Activated T-cell treated with anti-CD3 and anti-CD28 coated beads for 48 hours (primary cell): ENCODE measurements at places on chromosomes 3 and 15.

DNA sequence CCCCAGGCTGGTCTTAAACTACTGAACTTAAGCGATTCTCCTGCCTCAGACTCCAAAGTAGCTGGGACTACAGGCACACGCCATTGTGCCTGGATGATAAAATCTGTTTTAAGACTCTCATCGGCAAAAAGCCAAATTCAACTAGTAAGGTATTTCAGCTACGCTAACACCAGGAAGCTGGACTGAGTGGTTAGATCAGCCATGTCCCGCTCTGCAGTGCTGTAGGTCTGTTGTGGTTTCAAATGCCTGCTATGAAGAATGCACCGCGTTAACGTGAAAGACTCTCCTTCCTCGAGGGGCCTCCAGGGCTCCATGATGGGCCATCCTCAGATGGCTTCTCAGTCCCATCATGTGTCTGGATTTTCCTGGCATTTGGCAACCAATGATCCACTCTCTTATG lies 70.2 kb downstream of the PCOLCE2 start:
- no peak for DNase-seq

DNA sequence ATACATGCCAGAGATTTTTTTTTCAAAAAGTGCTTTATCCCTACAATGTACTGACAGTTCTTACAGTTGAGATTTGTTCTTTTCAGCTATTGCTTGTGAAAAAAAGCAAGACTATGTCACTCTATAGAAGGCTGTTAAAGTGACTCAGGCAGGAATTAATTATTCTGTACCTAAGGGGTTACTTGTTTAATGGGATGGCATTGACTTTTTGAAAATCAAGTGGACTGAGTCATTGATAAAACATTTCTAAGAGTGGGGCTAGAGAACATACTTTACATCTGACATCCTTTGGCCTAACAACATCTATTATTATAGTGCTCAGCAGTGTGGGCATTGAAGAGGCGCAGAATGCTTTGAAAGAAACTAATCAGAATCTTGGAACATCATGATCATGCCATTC lies 34.3 kb downstream of the INTS14 start:
- no peak for DNase-seq

- no peak for DNase-seq
These were observed 117.2 kb upstream of the FAM174B start for GRCh38 chr15:92772626-92773244.

DNA sequence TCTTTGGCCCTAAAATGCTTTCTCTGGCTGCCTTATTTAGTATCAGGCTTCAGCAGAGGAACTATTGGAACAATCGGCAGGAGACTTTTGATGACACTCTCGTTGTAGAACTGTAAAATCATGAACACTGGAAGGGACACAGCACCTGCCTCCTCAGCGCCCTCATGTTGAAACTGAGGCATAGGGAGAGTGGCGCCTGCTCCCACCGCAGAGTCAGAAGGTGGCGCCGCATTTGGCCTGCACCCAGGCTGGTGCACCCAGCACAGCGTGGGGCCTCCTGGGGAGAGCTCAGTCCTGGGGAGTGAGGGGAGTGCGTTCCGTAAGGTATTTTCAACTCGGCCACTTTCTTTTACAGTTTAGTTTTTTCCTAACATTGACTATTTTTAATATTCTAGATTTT lies 78.2 kb upstream of the BLM start:
- DNase-seq = no peak

DNA sequence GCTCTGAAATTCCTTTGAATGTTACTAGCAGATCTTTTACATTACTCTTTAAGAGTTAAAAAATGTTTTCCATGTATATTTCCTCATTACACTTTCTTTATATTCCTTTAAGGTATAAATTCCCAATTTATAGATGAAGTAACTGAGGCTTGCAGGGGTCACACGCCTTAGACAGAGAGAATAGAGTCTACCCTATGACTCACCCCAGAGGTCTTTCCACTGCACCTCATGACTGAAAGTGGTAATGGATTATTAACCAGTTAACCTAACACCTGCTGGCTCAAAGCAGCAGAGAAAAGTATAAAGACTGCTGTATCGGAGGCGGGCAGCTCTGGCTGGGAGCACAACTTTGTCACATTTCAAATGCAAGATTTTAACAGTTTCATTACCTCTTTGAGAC lies 37.7 kb downstream of the LDHAL6B start:
- no peak for DNase-seq

DNA sequence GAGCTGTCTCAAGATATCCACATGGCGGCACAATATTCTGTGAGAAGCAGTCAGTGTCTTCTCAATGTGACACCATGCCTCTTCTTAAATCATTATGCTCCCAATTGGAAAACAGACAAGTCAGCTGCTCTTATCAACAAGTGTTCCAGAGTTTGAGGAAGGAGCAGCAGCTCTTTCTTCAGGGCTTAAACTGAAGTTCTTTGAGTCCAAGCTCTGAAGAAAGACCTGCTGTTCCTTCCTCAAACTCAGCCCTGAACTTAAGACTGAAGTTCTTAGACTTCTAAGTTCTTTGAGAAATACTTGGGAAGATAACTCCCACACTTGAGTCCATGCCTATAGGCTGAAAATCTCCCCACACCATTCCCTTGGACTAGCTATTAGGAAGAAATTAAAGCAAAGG lies 43.4 kb downstream of the NPTN start:
- no peak for DNase-seq

- no peak for DNase-seq
These were observed 48.1 kb upstream of the SEMA6D start for GRCh38 chr15:47669221-47669620.

DNA sequence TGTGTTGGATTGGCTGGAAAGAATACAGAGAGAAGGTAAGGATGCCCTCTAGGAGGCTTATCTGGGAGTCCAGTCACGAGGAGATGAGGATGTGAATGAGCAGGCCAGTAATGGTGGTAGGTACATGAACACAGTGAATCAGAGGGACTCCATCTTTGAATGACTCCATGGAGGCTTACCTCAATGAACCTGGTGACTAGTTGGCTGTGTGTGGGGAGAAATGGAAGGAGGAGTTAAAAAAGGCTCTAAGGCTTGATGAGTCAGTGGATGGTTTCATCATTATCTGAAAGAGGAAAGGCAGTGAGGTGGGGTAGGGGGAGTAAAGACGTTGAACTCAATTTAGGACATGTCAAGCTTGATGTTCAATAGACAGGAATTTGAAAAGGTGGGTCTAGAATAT lies 61.1 kb downstream of the KCNAB1 start:
- DNase-seq = no peak

- DNase-seq = no peak
These were observed 29.6 kb downstream of the SFMBT1 start for GRCh38 chr3:53016236-53016635.

DNA sequence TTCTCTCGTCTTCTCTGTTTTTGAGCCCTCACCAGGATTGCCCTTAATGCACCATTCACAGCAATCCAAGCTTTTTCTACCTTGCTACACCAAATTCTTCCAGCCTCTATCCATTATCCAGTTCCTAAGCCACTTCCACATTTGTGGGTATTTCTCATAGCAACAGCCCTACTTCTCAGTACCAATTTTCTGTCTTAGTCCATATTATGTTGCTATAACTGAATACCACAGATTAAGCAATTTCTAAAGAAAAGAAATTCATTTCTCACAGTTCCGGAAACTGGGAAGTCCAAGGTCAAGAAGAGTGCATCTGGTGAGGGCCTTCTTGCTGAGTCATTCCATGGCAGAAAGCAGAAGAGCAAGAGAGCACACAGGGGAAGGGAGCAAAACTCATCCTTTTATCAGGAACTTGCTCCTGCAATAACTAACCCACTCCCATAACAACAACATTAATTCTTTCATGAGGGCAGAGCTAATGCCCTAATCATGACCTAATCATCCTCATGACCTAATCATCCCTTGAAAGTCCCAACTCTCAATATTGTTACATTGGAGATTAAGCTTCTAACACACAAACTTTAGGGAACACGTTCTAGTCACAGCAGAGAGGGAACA lies 9.7 kb upstream of the EIF1B start:
- DNase-seq = no peak

- no peak for DNase-seq
These were observed 589.7 kb upstream of the KCNMB2 start for GRCh38 chr3:177946497-177946896.

DNA sequence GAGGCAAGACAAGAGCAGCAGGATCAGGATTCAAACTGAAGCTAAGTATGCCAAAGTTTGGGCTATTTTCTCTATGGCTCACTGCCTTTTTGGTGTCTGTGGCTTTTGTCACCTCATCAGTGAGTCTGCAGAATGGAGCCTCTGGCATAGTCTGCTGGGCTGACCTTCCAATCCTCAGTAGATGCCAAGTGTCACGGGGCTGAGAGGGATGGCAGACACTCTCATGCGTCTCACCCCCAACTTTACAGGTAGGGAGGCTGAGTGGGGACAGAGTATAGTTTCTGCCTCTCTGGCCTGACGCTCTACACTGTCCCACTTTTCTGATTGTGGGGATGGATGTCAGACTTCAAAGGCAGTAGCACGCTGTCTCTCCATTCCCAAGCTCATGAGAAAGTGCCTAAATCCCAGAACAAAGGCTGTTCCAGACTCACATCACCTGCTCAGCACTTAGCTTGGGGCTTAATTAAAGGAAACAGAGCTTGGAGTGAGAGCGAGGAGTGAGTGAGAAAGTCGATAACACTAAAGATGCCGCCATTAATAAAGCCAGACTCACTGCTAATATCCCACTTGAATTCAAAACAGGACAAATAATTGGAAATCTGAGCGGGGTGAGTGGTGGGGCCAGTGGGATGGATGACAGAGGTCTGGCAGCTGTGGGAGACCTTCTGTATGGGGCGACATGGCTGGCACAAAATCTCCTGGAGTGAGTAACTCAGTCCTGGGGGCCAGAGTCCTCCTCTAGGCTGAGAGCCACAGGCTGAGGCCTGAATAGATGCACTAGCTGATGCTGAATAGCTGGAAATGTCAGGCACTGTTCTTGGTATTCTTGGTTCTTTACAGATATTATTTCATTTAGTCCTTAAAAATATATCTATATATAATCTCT lies 78.4 kb upstream of the MRPS22 start:
- no peak for DNase-seq

- no peak for DNase-seq
These were observed 44.6 kb downstream of the EOMES start for GRCh38 chr3:27677565-27677964.

DNA sequence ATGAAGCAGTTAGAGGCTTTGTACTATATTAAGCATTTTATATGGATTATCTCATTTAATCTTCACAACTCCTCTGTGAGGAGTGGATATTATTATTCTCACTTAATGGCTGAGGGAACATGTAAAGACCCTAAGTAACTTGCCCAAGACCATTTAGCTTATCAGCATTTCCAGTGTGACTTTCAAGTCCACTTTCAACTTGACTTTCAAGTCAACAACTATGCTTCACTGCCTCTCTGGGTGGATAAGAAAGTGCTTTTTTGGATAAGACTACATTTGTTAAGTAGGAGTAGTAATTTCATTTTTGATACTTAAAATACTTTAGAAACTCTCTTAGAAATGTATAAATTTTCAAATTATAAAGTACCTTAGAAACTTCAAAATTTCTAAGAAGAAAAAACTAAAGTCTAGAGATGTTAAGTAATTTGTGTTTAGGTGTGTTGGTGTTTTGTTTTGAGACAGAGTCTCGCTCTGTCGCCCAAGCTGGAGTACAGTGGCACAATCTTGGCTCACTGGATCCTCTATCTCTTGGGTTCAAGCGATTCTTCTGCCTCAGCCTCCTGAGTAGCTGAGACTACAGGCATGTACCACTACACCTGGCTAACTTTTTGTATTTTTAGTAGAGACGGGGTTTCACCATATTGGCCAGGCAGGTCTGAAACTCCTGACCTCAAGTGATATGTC lies 71.8 kb downstream of the MINDY2 start:
- DNase-seq = no peak

- no peak for DNase-seq
These were observed 16.1 kb downstream of the FILIP1L start for GRCh38 chr3:100097919-100098783.

GRCh38 chr15:67150023-67150860 lies 84.8 kb downstream of the SMAD3 start:
- DNase-seq = no peak

DNA sequence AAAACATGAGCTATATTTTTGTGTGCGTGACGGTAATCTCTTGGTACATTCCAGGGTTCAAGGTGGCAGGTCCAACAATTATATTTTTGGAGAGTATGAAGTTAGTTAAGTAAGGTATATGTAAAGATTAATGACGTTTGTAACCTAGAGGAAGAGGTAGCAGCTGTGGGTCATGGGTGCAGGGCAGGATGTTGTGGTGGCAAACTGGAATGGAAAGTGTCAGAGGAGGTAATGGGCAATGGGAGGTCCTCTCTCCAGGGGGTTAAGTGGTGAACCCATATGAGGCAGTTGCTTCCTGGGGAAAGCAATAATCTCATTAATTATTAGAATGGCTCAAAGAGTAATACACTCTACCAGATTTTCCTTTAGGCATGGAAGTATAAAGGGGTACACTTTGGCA lies 1.0 kb upstream of the CD200R1L start:
- peak; percentile 4 for DNase-seq

GRCh38 chr3:157249606-157250005 lies 89.7 kb upstream of the CCNL1 start:
- no peak for DNase-seq

DNA sequence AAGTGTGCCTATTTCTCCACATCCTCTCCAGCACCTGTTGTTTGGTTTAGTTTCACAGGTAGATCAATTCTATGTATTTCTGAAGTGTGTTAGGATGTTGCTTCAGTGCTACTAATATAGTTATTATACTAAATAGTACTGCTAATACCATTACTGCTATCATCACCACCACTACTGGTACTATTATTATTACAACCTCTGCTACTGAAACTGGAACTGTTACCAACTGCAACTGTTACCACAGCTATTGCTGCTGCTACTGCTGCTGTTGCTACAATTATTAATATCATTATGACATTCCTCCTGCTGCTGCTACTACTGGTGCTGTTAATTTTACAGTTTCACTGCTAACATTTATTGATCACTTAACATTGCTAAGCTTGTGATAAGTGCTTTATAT lies 8.3 kb upstream of the LMOD3 start:
- DNase-seq = no peak

- DNase-seq = no peak
These were observed 506.5 kb upstream of the TBL1XR1 start for GRCh38 chr3:177703788-177704187.

GRCh38 chr3:55854494-55854893 lies 367.4 kb upstream of the WNT5A start:
- no peak for DNase-seq

DNA sequence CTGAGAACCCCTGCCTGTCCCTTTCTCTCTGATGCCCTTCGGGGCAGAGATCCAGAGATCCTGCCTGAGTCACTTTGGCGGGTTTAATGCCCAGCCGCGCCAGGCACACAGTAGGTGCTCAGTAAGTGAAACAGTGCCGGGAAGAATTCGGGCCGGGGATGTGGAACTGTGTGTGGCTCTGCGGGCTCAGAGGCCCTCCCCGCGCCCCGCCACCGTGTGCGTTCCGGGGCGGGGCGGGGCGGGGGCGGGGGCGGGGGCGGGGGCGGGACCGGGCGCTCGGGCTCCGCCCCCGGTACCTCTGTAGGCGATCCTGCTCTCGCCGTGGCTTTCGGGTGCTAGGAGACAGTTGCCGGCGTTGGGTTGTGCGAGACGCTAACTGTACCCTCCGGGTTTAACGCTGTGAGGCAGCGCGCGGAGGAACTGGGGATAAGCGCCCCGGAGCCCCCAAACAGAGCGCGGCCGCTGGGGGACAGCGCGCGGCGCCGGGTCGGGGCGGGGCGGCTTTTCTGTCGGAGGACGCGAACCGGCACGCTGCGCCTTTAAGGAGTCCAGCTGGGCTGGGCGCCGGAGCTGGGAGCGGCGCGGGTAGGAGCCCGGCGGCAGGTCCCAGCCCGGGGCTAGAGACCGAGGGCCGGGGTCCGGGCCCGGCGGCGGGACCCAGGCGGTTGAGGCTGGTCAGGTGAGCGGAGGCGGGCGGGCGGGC lies at the start of gene ABHD6:
TSS of gene ABHD6 (plus strand) at position 555 of the 703 bp plus-strand sequence. CDS start 18,795 bp downstream, outside the sequence.
- peak; percentile 83 for DNase-seq
